ENCODE measurements at places on chromosomes 12 and 14.

GRCh38 chr12:50999093-50999492 lies 27.1 kb downstream of the SLC11A2 start:
- peaks cover 59% of the 10 kb centered on the region for H3K36me3 ChIP-seq
- H3K4me3 ChIP-seq = no peak overlapping the region
- H3K27ac ChIP-seq = no peak overlapping the region
- no peak for DNase-seq

DNA sequence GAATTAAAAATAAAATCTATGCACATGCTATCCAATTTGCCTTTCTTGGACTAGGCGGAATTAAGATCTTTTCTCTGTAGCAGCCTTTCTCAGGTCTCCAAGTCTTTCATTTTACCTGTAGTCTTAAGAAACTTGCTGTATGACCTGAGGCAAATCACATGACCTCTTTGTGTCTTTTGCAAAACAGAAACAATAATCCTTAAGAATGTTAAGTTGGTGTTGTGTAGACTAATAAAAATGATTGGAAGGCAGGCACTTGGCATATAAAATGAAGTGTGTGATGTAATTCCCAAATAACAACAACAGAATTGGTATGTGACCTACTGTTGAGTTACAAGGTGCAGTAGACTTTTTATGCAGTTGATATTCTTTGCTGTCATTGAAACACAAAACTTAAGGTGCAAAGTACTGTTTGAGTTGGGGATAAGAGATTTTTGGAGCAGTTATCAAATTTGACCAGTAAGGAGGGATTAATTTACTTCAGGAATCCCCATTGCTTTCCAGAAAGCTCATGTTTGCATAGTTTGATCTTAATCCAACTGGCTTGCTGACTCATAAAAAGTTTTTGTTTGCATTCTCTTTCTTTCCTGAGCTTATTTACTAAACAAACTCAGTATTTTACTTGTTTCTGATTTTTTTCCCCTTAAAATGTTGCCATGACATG lies 51.4 kb downstream of the SUSD6 start:
- no peaks in the 10 kb centered on the region for H3K27me3 ChIP-seq
- peaks cover 6% of the 10 kb centered on the region for H3K36me3 ChIP-seq
- H3K4me1 ChIP-seq = peaks cover 19% of the 10 kb centered on the region
- DNase-seq = no peak
- no peak overlapping the region for H3K4me3 ChIP-seq

- no peak for DNase-seq
- H3K4me3 ChIP-seq = no peak overlapping the region
- no peaks in the 10 kb centered on the region for H3K4me1 ChIP-seq
- H3K27me3 ChIP-seq = no peaks in the 10 kb centered on the region
- H3K36me3 ChIP-seq = no peaks in the 10 kb centered on the region
- no peak overlapping the region for H3K27ac ChIP-seq
These were observed 238.3 kb downstream of the FUT8 start for GRCh38 chr14:65650826-65651225.

DNA sequence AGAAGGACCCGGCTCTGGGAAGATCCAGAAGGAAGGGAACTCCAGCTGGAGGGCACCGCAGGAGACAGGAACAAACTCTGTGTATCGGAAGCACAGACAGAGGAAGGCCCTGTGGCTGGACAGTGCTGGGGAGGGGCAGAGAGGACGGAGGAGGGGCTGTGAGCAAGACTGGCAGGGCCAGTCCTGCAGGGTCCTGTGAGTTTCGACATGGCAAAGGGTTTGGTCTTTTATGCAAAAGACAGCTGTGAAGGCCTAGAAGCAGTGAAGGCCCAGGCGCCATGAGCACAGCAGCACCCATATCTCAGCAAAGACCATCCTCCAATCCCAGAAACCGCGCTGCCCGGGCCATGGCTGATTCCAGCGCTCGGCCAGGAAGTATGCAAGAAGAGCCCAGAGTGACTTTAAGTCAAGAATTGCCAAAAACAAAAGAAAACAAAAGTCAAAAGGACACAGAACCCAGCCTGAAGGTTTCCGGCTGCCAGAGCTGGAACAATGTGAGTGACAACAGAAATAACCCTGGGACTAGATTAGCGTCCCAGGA lies 126.5 kb downstream of the NCOR2 start:
- no peak overlapping the region for H3K4me3 ChIP-seq
- H3K27ac ChIP-seq = peak overlapping the region; percentile 90
- peaks cover 79% of the 10 kb centered on the region for H3K36me3 ChIP-seq
- no peak for DNase-seq

GRCh38 chr14:25381498-25381897 lies 331.6 kb upstream of the STXBP6 start:
- H3K4me1 ChIP-seq = no peaks in the 10 kb centered on the region
- no peak overlapping the region for H3K4me3 ChIP-seq
- no peak overlapping the region for H3K27ac ChIP-seq
- no peak for DNase-seq
- H3K36me3 ChIP-seq = no peaks in the 10 kb centered on the region

GRCh38 chr12:131369094-131369845 lies 341.6 kb upstream of the SFSWAP start:
- no peak overlapping the region for H3K27ac ChIP-seq
- no peaks in the 10 kb centered on the region for H3K27me3 ChIP-seq
- no peaks in the 10 kb centered on the region for H3K4me1 ChIP-seq
- no peak for DNase-seq
- H3K4me3 ChIP-seq = no peak overlapping the region

DNA sequence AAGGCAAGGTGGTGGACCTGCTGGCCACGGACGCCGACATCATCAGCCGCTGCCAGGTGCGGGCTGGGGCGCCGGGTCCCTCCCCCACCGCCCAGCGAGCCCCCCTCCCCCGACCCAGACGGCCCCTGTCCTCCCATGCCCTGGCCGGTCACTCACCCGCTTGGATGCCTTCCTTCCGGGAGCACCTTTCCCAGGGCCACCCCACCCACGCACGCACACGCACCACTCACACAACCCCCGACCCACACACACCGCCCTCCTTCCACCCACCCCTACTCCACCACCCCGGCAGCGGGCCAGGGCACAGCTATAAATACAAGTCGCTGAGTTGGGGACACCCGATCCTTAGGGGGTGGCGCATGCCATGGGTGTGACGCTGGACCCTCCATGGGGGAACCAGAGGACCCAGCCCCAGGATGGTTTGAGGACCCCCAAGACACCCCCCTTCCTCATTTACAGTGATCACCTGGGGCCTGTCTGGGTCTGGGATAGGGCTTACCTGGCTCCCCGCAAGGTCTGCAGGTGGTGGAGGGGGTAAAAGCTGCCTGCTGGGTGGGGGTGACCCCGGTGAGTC lies 465 bp downstream of the ADSS1 start:
- peaks cover 48% of the 10 kb centered on the region for H3K4me1 ChIP-seq
- no peak overlapping the region for H3K27ac ChIP-seq
- no peak for DNase-seq
